Spleen (tissue), 13 donors: ENCODE measurements at places on chromosomes 1 and 21. TPM values are rescaled to one million over a fixed set of nuclear protein-coding genes. Genes with fewer than 3 reads are reported as not detected.

GRCh38 chr1:54846301-54846700 is 40.7 kb downstream of the DHCR24 start:
- DNase-seq, result no peak

DNA sequence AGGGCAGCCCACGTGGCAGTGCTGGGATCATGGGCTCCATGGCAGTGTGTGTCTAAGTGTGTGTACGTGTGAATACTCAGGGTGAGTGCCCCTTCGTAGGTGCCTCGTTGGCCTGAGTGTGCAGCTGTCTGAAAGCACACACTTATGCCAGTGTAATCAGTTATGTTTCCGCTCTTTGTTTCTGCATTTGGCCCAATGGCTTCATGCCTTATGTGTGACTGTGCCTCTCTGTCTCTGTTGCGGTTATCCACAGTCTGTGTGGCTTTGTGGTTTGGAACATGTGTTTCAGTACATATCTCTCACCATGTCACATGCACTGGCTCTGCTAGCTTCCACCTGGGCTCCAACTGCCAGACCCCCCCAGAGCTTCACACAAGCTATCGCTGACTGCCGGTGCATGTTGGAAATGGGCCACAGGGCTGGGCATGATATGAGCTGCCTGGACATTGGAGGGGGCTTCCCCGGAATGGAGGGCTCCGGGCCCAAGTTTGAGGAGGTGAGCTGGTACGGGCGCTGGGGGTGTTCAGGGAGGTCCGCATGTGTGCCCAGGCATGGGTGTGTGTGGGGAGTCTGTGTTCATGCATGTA is 70.3 kb upstream of the TINAGL1 start:
- no peak for DNase-seq

- DNase-seq, result no peak
Measured at GRCh38 chr1:100246738-100247137, 2.9 kb downstream of the DBT start.

DNA sequence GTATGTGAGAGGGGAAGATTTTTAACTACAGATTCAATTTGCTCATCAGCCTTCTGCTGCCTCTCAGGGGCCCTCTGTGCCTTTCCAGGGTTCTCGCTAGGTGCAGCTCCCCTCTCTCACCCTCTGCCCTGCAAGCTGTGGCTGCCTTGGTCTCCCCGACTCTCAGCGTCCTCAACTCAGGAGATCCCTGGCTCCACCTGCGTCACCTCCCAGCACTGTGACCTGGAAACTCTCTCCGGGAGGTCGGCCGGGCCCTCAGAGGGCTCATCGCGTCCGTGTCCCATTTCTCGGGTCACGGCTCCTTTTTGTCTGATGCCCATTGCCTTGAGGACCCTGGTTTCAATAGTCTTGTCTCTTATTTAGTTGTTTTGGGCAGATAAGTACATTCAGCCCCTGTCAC is 63.5 kb upstream of the ADARB1 start:
- DNase-seq, result peak; percentile 46

- no peak for DNase-seq
Measured at GRCh38 chr1:105419030-105419429, 1637.4 kb upstream of the PRMT6 start.

GRCh38 chr1:225453797-225454648 is 26.2 kb upstream of the LBR start:
- no peak for DNase-seq

GRCh38 chr1:94011709-94012595 is 102.7 kb upstream of the GCLM start:
- DNase-seq, result no peak

DNA sequence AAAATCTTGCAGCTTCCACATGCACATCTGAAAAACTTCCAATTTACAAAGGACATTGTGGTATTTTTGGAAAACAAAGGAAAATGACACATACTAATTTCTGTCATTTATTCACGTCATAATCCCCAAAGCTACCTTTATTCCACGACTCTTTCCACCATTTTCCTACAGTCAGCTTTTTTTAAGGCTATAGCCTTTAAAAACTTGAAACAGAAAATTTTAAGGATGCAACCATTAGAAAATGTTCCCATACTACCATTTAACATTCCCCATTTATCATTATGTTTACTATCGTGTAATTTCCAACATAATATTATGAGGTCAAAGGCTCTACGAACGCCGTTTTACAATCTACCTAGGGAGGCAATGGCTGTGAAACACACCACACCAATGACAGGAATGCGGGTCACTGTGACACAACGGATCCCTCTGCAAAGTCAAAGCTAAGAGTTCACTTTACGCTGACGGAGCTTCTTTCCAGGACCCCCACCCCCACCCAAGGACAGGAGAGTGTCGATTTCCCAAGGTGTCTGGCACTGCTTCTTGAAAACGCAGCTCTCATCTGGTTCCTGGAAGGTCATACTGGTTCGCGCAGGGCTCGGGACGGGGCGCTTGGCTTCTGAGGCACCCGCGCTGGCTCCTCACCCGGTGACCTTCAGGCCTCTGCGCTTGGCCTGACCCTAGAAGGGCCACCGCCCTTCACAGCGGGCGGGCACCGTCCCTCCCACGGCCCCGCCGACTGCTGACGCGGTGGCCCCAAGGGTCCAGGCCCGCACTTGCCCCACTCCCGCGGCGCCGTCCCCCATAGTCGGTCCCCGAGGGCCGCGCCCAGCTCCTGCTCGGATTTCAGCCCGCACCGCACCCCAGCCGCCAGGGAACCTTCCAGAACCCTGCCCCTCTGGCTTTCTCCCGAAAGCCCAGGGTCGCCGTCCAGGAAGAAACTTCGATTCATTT is 50.5 kb upstream of the ATF3 start:
- DNase-seq, result peak; percentile 92

GRCh38 chr1:243926803-243927245 is 76.8 kb upstream of the AKT3 start:
- no peak for DNase-seq

KANK4 gene
- total RNA-seq, result 0.79 TPM

SLAMF9 gene
- total RNA-seq, result not detected

IL20 gene
- total RNA-seq, result not detected

WDR77 gene
- 25.4 TPM for total RNA-seq

RAB7B gene
- 2.6 TPM for total RNA-seq

LCE1B gene
- total RNA-seq, result not detected
